ENCODE measurements at places on chromosomes 13 and 19.

GRCh38 chr19:31613683-31614219 is 264.5 kb upstream of the TSHZ3 start:
- DNase-seq = no peak

- DNase-seq = no peak
These were observed 4.8 kb upstream of the SLC8A2 start for GRCh38 chr19:47476438-47476972.

- no peak for DNase-seq
These were observed 34.1 kb upstream of the TFDP1 start for GRCh38 chr13:113550453-113550852.

GRCh38 chr19:2341244-2341751 is 12.8 kb downstream of the SPPL2B start:
- no peak for DNase-seq
